Right kidney (tissue), 9 donors: ENCODE measurements at places on chromosomes 13 and 19.

DNA sequence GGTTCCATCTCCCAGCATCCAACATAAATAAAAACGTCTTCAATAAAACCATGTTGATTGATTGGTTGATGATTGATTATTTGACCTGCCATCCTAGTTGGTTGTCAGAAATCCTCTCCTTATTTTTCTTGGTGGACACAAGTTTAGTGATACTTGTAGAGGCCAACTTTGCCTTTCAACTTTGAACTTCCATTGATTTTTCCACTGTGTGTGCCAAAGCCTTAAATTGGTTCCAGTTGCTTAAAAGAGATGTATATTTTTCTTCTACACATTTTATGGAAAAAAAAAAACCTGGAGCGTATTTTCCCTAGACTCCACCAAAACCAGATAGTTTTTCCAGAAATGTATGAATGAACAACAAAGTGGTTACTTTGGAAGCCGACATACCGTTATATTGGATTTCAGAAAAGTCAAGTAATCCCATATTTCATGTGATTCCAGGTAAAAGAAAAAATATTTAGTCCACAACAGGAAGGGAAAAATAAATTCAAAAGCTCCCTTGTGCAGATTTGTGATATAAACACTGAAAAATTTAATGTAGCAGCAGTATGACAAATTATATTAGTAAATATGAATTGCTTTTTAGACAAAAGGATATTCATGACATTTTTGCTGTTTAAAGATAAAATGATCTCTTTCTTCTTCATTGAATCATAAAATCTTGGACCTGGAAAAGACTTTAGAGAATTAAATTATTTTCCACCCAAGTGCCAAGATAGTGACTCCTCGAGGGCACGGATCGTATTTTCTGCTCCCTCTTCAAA, 85.2 kb downstream of the MBNL2 start:
- no peak for DNase-seq

DNA sequence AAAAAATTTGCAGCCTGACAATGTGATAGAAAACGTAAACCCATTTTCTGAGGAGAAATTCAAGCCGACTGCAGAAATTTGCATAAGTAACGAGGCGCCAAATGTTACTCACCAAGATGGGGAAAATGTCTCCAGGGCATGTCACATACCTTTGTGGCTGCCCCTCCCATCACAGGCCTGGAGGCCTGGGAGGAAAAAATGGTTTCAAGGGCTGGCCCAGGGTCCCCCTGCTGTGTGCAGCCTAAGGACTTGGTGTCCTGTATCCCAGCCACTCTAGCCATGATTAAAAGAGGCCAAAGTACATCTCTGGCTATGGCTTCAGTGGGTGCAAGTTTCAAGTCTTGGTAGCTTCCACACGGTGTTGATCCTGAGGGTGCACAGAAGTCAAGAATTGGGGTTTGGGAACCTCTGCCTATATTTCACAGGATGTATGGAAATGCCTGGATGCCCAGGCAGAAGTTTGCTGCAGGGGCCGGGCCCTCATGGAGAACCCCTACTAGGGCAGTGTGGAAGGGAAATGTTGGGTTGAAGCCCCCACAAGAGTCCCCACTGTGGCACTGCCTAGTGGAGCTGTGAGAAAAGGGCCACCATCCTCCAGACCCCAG, 1842.3 kb downstream of the PCDH9 start:
- DNase-seq: no peak

GRCh38 chr19:34540811-34541557, 59.4 kb downstream of the WTIP start:
- DNase-seq: no peak

- DNase-seq: no peak
Observed at GRCh38 chr13:34167347-34167746, 349.4 kb downstream of the RFC3 start.

DNA sequence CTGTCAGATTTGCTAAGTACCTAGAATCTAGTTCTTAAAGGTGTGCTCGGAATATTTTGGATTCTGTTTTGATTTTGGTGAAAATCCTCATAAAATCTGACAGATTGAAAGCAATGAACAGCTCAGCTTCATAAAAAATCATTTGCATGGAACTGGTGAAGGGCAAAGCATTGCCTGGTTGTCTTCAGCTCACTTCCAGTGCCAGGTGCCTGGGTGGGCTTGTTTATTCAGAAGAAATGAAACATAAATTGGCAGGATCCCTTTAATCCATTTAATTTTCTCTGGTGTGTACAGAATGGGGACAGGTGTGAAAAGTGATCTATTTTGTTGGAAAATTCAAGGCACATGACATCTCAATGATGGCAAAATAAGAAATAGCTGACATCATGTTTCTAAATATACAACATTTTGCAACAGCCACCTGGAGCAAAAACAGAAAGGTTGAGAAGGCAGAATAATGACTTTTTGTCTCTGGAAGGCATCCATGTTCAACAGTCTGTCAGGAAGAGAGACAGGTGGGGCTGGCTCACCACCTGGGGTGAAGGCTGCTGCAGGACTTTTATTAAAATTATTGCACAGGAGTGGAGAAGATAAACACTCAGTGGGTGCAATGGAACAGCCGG, 52.2 kb downstream of the RFC3 start:
- no peak for DNase-seq

GRCh38 chr13:72651144-72651543, 76.3 kb downstream of the MZT1 start:
- no peak for DNase-seq

DNA sequence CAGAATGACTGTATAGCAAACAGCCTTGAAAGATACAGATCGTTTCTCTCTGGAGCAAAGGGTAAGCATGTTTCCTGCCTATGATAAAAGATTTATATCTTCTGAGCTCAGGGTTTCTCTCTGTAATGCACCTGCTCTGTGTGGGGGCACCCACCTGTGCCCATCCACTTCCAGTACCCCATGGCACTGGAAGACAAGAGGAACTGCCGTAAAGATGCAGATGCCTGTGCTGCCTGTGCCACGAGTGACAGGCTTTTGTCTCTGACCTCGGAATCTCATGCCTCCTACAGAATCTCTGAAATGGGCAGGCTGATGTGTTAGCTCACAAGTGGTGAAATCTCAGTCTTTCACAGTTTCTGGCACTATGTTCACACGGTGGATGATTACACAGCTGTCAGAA, 50.3 kb upstream of the ATP11A start:
- no peak for DNase-seq

DNA sequence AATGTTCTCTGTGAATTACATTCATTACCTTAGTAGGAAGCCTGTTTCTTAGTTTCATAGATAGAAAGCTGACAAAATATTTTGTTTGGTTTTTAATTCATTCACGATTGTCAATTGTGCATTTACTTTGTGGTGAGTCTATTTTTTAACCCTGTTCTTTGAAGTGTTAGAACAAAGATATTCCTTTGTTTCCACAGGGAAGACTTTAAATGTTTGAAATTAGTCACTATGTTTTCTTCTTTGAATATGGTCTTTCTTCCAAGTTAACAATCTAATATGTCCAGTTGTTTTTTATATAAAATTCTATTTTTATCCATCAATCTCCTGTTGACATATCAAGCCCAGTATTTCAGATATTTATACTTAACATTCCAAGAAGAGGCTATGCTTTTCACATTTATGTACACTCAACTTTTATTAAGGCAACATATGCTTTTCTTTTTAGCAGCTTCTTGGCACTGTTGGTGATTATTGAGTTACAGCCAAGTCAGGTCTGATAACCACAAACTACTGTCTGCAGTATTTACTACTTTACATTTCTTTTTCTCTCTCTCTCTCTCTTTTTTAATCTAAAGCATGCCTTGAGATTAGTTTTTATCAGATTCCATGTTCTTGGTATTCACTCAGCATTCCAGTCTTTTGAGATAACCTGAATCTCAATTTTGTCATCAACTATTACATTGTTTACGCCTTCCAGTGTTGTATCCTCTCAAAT, 812.8 kb upstream of the SLC10A2 start:
- no peak for DNase-seq

GRCh38 chr19:15422296-15423075, 3.7 kb upstream of the AKAP8L start:
- no peak for DNase-seq

DNA sequence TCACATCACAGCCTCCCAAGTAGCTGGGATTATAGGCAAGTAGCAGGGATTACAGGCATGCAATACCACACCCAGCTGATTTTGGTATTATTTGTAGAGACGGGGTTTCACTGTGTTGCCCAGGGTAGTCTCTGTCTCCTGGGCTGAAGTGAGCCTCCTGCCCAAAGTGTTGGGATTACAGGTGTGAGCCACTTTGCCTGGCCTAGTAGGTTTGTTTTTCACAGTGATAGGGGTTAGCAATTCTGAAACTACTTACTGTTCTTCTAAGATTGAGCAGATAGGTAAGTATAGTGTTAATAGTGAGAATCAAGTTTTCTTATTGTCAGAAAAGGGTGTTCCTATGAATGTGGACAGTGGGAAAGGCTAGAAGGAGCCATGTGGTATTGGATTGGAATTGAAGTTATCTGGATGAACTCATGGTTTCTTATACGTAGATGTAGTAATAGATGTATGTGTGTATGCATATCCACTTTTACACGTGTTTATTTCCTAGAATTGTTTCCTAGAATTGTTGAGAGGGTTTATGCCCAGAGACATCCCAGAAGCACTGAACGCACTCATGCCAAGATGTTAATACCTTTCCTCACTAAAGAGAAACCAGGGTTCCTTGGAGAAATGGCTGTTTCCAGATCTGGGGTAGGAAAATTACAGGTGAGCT, 49.1 kb downstream of the SAE1 start:
- DNase-seq: no peak

GRCh38 chr19:6041071-6041470, 63.1 kb upstream of the RANBP3 start:
- no peak for DNase-seq

DNA sequence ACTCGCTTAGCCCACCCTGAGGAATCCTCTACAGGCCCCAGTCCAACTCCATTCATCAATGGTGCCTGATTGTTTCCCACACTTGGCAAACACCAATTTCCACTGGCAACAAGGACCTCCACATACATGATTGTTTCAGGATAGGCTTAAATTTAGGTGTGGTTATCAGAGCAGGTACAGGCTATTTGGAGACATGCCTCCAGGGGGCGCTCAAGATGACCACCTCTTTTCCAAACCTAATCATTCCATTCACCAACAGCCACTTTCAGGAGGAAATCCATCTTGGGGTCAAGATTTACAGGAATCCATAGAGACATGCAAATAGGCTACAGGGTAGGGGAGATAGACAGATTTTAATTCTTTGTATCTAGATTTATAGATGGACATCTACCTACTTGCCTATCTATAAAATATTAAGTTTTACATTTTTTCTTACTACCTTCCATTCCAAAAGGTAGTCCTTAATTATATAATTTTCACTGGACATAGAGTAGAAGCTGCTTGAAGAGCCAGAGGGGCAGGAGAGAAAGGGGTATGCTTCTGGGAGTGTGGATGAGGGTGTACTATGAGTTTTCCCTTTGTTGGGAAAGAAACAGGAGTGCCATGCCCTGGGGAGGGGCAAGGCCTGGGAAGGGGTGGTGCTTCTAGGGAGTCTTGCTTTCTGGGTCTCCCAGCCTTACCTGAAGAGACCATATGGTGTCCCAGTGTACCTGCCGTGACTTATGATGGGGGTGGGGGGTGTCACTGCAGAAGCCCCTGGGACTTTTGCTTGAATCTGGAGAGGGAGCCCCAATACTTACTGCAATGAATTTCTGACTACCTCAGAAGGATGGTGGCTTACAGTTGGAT, 14.1 kb upstream of the PCDH8 start:
- DNase-seq: no peak

DNA sequence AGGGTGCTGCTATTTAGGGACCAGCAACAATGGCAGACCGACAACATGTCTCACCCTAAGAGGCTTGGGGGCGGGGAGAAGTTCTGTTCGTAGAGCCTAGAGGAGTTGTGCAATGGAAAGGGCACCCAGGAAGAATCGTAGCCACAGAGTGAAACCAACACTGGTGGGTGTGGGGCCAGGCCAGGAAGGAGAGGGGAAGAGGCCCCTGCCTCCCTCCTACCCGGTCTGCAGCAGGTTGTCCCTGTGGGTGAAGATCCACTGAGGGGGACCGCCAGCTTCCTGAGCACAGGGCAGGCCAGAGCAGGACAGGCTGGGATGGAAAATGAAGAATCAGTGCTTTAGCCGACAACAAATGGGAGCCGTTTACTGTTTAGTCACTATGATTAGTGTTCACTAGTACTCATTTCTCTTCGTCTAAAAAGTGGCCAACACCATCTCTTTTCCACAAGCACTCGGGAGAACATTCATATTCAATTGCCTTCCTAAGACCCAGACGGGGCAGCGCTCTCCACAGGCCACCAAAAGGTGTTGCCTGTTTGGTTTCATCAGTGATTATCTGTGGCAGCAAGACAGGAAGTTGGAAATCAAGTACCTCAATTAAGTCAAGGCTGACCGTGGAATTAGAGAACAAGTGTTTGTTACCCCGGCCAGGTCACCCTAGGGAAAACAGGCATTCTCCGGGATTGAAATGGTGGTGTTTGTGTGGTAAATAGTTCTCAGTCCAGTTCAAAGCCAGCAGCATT, 1.1 kb upstream of the ATP11A start:
- no peak for DNase-seq

GRCh38 chr13:27006519-27007161, 165.0 kb downstream of the USP12 start:
- DNase-seq: peak; percentile 45

- DNase-seq: no peak
Observed at GRCh38 chr13:64277097-64277496, 2861.4 kb upstream of the PCDH20 start.

DNA sequence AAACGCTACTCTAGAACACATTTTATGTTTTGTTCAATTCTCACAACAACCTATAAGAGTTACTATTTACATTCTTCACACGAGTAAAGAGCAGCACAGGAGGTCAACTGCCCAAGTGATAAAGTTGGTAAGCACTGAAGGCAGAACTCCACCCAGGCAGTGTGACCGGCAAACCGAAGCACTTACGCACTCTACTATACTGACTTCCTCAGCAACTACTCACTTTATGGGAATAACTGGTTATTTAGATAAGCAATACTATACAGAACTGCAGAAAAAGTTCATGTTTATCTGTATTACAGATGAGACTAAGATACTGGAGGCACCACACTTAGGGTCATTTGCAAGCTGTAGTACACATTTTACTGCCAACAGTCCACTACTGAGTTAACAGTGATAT, 28.8 kb downstream of the FOXO1 start:
- DNase-seq: no peak

DNA sequence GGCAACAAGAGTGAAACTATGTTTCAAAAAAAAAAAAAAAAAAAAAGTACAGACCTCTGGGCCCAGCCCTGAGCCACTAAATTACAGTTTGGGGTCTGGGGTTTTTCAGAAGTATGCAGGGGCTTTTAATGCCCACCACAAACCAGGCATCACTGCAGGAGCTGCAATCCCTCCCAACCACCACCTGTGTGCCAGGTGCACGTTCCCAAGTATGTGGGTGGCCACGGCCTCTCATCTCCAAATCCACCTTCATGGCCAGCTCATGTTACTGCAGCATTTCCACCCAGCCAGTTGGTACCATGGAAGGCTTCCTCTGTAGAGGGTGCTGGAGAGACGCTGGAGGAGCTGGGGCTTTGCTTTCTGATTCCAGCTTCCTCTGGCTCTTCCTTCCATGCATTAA, 26.5 kb downstream of the CEP89 start:
- DNase-seq: no peak

DNA sequence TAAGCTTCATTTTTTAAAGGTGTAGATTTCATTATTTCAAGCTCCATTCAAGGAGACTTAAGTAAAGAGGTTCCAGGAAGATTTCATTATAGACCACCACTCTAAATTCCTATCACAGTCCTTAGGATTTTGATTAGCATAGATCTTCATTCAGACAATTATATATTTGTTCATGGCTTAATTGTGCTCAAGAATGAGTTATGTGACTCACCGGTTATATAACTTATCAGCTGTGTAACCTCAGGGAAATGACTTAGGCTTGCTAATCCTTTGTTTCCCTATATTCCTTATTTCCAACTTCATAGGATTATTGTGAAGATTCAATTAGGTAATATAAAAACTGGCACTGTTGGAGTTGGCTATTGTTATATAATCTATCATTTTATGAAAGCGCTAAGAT, 632.8 kb upstream of the SPRY2 start:
- DNase-seq: no peak
